Upper lobe of right lung (tissue), 1 donor: ENCODE measurements at places on chromosomes 2 and 18. TPM values are rescaled to one million over a fixed set of nuclear protein-coding genes. Genes with fewer than 3 reads are reported as not detected.
A peak's percentile ranks its signal among the peaks of the same experiment; 100 is the strongest.

The PROM2 gene
- total RNA-seq = 6.0 TPM

The SPDYA gene
- total RNA-seq = 1.5 TPM

The GPR35 gene
- total RNA-seq = 3.4 TPM

DNA sequence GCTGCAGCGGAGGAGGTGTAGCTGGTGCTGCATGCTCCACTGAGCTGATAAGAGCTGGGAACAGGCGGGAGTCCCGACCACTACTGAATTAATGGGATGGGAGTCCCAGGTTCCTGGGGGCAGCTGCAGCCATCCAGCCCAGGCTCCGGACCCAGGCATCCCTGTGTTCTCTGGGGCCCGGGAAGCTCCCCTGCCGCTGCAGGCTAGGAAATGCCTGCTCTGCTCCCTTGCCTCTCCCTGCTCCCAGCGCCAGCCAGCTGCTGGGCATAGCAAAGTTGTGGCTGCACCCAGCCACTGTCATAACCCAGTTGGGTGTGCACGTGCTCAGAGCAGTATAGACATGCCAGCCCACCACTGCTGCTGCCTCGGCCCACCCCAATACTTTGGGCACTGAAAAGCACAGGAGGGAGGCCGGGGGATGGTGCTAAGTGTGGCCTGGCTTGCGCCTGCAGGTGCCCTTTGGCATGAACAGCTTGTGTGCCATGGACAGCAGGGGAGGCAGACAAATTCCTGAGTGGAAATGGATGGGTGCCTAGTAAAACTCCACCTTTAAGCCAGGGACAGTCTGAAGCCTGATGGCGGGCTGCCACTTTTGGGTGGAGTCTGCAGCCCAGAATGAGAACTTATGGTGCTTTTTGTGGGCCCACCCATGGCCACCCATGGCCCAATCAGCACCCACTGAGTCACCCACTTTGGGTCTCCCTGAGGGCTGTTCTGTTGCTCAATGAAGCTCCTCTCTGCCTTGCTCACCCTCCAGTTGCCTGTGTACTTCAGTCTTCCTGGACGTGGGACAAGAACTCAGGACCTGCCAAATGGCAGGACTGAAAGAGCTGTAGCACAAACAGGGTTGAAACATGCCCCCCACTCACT is 219.3 kb upstream of the TMEFF2 start:
- no peak overlapping the region for H3K27ac ChIP-seq
- no peak overlapping the region for H3K4me3 ChIP-seq
- H3K27me3 ChIP-seq = no peaks in the 10 kb centered on the region
- no peaks in the 10 kb centered on the region for H3K36me3 ChIP-seq
- DNase-seq = peak; percentile 57
- H3K4me1 ChIP-seq = no peaks in the 10 kb centered on the region

DNA sequence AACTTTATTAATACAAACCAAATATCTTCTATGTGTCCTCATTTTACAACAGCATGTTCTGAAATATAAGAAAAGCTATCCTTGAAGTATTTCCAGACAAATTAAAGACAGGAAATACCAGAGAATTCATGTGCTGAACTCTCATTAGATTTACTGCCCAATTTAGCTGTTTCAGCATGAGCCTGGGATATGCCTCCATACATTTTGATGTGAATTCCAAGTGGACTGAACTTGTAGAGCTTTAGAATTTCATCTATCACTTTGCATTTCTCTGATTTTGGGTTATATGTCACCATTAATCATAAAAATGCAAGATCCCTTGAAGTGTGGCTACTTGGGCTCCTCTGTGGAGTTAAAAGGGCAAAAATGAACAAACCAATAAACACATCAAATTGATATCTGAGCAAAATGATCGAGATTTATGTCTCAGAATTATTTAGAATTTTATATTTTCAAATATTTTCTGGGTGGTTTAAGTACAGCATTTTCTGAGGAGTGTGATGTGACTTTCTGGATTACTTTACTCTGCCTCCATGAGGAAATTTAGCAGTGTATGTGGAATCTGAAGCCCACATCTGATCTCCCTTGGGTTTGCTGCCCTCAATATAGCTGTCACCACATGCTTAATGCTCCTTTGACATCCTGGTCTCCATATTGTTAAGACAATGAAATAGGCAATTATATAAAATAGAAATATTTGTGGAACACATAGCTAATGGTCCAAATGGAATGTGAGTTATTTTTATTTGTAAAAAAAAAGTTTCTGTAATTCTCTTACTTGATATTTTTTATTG is 206.6 kb upstream of the RBMS1 start:
- H3K27me3 ChIP-seq = no peaks in the 10 kb centered on the region
- H3K4me1 ChIP-seq = peaks cover 7% of the 10 kb centered on the region
- no peak overlapping the region for H3K27ac ChIP-seq
- DNase-seq = no peak
- no peak overlapping the region for H3K4me3 ChIP-seq

DNA sequence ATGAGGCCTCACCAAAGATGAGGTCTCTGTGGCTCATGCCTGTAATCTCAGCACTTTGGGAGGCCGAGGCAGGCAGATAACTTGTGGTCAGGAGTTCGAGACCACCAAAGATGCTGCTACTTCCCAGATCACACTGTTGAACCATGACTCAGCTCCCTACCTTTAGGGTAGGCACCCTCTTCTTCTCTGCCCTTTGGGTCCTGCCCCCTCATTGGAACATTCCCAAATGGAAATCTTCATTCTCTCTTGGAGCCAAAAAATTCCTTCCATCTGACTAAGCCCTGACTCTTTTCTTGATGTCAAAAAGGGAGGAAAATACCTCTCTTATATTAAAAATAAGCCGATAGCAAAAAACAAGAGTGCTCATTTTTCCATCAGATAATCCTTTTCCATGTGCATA is 183.5 kb downstream of the PAX3 start:
- H3K4me1 ChIP-seq = no peaks in the 10 kb centered on the region
- H3K27me3 ChIP-seq = no peaks in the 10 kb centered on the region
- H3K4me3 ChIP-seq = no peak overlapping the region
- no peaks in the 10 kb centered on the region for H3K36me3 ChIP-seq
- no peak overlapping the region for H3K27ac ChIP-seq
- DNase-seq = no peak

DNA sequence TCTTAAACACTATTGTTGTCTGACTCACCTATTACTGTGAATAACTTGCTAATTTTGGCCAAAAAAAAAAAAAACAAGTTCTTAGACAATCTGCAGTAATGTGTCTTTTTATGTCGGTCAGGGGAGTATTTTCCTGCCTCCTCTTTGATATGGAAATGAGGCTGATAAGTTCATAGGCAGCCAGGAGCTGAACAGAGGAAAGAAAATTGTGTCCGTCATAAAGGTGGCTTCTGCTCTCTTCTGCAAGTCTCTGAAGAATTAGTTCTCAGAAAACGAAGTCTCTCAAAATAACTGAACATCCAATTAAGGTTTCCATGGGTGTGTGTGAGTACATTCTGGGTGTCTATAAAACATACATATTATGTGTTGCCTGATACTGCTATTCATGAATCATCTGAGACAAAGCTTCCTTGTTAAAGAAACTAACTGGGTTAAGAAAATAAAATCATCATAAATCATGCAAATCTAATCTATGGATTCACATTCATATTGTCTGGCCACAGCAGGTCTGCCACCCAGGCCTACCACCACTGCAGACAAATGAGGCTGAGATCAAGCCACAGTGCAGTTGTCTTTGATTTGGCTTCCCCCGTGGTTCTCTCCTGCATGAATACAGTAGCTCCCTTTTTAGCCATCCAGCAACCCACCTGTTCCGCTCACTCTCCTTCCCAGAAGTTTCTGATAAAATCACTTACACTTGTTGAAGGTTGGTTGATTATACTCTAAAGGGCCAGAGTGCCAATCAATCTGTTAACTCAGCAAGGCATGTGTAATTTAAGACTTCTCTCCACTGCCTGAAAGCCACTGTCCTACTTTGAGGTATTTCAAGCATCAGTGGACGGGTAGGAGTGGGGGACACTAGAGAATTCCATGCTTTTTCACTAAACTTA is 19.4 kb upstream of the SP5 start:
- no peak for DNase-seq
- no peaks in the 10 kb centered on the region for H3K4me1 ChIP-seq
- H3K4me3 ChIP-seq = no peak overlapping the region
- H3K27me3 ChIP-seq = no peaks in the 10 kb centered on the region
- no peak overlapping the region for H3K27ac ChIP-seq
- no peaks in the 10 kb centered on the region for H3K36me3 ChIP-seq

DNA sequence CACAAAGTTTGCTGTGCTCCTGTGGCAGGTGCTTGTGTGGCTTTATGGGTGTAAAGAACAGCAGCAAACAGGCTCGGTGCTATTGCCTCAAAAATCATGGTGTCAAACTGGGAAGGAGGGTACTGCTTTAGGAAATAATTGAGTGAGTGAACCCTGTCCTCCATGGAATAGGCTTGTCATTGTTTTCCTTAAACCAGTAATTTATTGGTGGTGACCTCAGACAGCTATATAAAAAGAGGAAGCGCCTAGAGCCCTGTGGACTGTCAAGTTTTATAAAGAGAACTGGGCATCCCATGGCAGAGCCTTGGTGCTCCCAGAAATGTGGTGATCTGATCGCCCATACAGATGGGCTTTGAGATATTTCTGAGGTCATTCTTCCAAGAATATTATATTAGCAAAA is 4.7 kb upstream of the CXCR4 start:
- peaks cover 16% of the 10 kb centered on the region for H3K27me3 ChIP-seq
- H3K4me3 ChIP-seq = no peak overlapping the region
- peaks cover 17% of the 10 kb centered on the region for H3K4me1 ChIP-seq
- no peak for DNase-seq
- no peak overlapping the region for H3K27ac ChIP-seq
- H3K36me3 ChIP-seq = no peaks in the 10 kb centered on the region

DNA sequence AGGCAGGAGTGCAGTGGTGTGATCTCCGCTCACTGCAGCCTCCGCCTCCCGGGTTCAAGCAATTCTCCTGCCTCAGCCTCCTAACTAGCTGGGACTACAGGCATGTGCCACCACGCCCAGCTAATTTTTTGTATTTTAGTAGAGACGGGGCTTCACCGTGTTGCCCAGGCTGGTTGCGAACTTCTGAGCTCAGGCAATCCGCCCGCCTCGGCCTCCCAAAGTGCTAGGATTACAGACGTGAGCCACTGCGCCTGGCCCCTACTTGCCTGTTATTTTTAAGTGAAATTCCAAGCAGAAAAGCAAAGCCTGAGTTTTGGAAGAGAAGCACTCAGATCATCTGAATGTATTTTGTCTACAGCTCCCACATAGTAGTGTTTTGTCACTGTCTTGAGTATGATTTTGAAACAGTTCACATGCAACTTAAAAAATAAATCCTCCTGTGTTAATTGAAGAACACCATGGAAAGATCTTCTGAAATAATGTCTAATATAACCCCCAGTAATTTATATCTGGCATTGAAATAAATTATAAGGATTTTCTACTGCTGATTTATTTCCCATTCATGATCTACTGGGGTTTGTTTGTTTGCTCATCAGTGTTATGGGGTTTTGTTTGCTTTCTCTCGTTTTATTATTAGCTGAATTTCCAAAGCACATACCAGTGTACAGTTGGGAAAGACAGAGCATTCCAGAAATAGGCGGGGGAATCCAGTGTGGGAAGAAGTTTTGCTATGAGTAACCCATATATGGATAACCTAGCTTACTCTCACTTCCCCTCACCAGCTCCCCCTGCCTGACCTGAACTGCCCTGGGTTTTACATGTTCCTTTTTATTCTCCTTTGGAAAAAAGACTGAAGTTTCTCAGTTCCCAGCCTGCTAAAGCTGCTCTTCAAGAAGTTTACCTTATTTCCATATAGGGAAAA is 80.1 kb upstream of the MAP3K20 start:
- H3K4me3 ChIP-seq = no peak overlapping the region
- no peaks in the 10 kb centered on the region for H3K27me3 ChIP-seq
- peaks cover 10% of the 10 kb centered on the region for H3K4me1 ChIP-seq
- no peak overlapping the region for H3K27ac ChIP-seq
- H3K36me3 ChIP-seq = no peaks in the 10 kb centered on the region

DNA sequence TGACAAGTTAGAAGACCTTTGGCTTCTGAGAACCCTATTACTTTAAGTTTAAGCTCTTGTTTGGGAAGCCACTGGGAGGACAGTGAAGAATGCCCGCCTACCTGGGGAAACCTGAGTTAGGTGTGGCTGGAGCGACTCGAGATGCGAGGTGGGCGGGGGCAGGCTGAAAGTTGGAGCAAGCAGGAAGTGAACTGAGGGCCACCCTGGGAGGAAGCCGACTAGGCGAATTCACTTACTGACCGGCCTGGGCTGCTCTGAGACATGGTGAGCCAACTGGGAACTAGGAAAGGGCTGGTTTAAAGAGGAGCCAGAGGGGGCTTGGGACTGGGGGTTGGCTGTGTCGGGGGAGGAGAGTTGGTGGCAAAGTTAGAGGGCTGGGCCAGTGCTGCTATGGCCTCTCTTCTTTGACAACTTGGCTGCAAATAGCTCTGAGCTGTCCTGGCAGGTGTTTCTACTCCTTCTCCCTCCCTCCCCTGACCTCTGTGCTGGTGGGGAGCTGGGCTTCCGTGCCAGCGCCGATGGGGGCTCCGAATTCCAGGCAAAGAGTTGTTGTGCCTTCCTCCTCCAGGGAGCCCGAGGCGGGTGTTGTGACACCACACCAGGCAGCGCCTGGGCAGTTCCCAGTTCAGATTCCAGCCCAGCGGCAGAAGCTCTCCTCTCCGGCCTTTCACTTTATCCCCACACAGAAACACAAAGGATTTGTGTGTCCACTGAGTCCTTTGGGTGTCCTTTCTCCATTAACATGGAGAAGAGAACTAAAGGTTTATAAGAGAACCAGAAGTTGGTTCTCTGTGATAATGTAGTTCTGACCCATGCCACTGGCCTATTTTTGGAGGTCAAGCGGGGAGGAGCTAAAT is at the start of gene VAMP8:
TSS of gene VAMP8 (plus strand) at position 201 of the 857 bp plus-strand sequence. CDS start at position 262, 61 bp downstream.
- peak within 1 kb of the TSS; percentile 94 for H3K27ac ChIP-seq
- peaks cover 20% of the 10 kb centered on the region for H3K36me3 ChIP-seq
- DNase-seq = peak; percentile 92
- no peaks in the 10 kb centered on the region for H3K27me3 ChIP-seq
- H3K4me1 ChIP-seq = peaks cover 47% of the 10 kb centered on the region
- peak within 1 kb of the TSS; percentile 69 for H3K4me3 ChIP-seq

GRCh38 chr2:10216677-10217488 is 85.8 kb upstream of the HPCAL1 start:
- no peak overlapping the region for H3K4me3 ChIP-seq
- no peak overlapping the region for H3K27ac ChIP-seq
- no peak for DNase-seq
- no peaks in the 10 kb centered on the region for H3K4me1 ChIP-seq
- H3K36me3 ChIP-seq = no peaks in the 10 kb centered on the region
